Hematopoietic multipotent progenitor cell treated with erythropoietin and hydrocortisone succinate and interleukin-3 and kit ligand, for 8 days (in vitro differentiated cells): ENCODE measurements at places on chromosomes 7 and 10.
A peak's percentile ranks its signal among the peaks of the same experiment; 100 is the strongest.

- no peak for DNase-seq
These were observed 14.0 kb downstream of the SLC16A12 start for GRCh38 chr10:89521368-89521767.

- no peak for DNase-seq
These were observed 66.3 kb upstream of the ZRANB1 start for GRCh38 chr10:124875596-124875995.

- no peak for DNase-seq
These were observed 84.9 kb upstream of the GATA3 start for GRCh38 chr10:7969623-7970022.

DNA sequence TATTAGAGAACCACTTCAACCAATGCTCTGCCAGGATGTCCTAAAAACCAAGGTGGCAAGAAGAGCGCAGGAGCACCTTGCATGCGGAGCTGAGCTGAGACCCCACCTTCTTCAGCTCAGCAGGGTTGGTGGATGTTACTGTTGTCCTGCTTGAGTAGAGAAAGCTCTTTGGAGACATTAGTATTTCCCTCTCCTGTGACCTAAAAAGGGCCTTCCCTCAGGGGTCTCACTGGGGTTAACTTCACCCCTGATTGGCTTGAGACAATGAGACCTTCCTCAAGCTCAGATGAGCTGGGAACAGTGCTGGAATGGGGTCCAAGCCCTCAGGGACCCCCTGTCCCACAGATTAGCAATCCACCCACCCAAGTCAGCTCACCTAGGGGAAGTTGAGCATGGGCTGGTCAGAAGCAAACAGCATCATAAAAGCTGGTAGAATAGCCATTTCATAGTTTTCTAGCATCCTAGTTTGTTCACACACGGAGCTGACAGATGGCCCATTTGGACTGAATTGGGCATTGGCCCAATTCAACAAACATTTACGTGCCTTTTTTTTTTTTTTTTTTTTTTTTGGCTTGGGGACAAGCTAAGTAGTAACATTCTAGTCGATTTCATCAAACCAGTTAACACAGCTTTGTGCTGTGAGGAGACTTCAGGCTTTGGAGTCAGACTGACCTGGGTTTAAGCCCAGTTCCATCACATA is 100.6 kb upstream of the HABP2 start:
- DNase-seq: no peak

- DNase-seq: no peak
These were observed 437.5 kb upstream of the FOXK1 start for GRCh38 chr7:4244635-4245034.

DNA sequence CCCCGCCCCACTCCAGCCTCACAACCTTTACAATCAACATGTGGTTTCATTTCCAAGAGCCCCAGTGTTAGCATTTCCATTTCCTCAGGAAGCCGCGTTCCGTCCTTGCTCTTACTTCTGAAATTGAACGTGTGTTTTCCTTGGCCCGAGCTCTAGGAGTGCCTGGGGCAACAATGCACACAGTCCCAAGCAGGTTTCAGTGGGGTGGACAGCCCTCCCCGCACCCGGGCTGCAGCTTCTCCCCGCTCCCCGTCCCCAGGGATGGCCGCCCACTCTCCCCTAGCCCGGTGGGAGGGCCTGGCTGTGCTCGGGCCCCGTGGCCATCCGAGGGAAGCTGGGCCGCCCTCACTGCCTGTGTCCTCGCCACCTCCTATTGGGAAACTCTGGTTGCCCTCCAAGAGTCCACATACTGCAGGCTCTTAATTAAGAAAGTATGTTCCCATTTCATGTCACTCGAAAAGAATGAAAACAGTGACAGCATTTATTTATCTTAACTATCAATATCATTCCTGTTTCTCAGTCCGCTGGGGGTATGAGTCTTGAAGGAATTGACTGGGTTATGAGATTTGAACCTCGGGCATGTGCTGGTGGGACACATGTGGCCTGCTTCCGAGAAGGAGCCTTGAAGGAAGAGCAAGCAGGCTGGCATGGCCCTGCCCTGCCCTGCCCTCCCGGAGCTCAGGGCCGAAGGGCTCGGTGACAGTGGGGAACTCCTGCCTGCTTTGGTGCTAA is 163.8 kb downstream of the GRK5 start:
- no peak for DNase-seq

GRCh38 chr10:29174389-29174788 is 114.5 kb upstream of the LYZL1 start:
- peak; percentile 4 for DNase-seq

- DNase-seq: no peak
These were observed 237.3 kb upstream of the AGK start for GRCh38 chr7:141313896-141314295.

DNA sequence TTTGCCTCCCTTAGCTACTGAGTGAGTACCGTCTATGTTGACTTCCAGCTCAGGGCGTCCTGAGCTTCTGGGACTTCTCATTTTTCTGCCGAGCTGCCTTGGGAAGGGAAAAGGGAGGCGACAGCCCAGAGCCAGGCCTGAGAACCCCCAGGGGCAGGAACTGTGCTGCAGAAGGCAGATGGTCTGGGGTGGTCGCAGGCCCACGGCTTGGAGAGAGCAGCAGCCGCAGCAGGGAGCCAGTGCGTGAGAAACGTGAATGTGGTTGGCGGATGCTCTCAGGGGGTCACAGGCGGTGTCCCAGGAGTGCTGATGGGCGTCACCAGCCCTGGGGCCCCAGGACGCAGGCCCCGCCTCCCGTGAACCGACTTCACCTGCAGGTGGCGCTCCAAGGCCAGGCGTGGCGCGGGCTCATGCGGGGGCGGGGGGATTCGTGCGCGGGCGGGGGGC is 9.2 kb upstream of the PWWP2B start:
- peak; percentile 44 for DNase-seq

DNA sequence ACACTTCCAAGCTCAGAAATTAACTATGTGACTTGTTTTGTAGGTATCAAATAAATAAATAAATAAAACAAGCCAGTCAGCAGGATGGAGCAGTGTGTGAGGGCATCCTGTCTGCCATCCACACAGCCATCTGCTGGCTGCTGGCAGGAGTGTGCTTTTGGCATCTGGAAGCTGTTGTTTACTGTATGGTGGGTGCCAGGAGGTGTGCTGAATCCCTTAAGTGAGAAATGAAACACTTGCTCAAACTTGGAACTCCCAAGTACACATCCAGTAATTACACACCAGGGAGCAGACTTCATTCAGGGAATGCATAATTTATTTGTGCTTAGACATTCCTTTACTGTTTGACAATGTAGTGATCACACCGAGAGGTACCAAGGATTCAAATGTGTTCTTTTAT is 16.9 kb upstream of the TAX1BP1 start:
- DNase-seq: peak; percentile 20

GRCh38 chr10:47402641-47403301 is 18.7 kb upstream of the ZNF488 start:
- no peak for DNase-seq

DNA sequence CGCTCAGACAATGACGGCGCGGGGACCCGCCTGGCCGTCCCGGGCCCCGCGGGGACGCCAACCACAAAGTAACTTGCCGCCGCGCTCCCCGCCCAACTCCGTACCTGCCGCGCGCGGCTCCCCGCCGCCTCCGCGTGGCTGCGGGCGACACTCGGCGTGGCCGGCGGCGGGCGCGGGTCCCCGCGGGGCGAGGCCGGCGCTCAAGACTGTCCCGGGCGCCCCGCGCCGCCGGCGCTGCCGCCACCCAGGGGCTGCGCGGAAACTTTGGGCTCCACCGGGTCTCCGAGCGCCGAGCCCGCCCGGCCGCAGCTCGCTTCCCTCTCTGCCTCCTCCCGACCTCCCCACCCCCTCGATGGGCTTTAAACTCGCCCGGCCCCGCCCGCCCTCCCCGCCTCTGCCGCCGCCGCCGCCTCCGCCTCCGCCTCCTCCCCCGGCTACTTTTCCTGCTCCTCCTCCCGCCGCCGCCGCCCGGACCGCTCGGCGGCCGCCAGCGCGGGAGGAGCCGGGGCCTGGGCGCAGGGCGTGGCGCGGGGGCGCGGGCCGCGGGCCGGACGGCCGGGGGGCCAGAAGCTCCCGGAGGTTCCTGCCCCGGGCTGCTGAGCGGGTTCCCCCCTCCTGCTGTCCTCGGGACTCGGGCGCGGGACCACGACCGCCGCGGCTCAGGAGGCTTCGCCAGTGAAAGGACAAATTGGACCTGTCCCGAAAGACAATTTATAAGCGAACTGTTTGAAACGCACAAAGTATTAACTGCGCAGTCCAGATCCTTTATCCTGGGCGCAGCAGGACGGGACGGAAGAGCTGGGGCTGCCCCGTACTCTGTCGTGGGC is 10.6 kb upstream of the GRB10 start:
- peak; percentile 63 for DNase-seq

DNA sequence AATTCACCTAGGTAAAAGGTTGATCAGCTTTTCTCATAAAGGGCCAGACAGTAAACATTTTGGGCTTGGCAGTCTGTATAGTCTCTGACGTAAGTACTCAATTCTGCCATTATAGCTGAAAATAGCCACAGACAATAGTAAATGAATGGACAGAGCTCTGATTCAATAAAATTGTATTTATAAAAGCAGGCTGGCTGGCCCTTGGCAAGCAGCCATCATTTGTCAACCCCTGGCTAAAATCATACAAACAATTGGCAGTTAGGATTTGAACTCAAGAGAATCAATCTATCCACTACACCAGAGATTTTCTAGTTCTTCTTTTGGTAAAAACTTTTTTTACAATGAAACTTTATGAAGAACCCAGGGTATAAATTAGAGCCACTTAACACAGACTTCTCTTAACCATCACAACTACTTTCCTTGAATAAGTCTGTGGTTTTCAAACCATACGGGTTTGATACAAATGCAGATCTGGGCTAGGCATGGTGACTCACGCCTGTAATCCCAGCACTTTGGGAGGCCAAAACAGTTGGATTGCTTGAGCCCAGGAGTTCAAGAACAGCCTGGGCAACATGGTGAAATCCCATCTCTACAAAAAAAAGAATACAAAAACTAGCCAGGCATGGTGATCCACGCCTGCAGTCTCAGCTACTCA is 124.5 kb downstream of the SLC16A9 start:
- DNase-seq: no peak

- no peak for DNase-seq
These were observed 196.6 kb upstream of the GALNT17 start for GRCh38 chr7:70935311-70935710.

DNA sequence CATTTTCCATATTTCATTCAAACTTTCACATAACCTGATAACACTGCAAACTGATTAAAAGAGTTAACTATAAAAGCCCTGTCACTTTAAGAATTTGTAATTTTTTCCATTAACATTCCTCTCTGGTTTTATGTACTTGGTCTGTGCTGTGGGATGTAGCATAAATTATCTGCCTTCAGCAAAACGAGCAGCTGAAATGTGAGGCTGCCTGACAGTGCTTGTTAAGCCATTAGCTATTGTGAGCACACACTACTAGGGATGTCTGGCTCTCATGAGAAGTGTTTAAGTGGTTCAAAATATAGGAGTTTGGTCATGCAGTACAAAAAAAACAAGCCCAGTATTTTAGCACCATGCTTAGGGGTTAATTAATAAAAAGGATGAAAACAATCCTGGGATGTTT is 63.0 kb downstream of the HOXA1 start:
- DNase-seq: no peak

DNA sequence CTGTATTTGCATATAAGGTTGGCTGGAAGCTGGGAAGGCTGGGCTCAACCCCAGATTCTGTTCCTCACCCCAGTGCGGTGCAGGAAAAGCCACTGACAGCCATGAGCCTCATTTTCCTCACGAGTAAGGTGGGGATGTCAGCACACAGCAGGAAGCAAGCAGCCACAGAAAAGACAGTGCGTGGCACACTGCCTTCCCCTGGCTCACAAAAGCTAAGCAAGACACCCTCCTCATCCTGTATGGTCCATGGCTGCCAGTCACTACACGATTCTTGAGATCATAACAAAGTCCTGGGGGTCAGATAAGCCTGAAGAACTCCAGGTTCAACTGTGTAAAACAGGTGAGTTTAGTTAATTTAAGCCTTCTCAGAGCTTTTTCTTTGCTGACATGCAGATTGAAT is 28.9 kb upstream of the DDC start:
- no peak for DNase-seq

- peak; percentile 91 for DNase-seq
These were observed at the start of gene DNAAF5 for GRCh38 chr7:726084-726853. Gene DNAAF5, plus strand, starts transcription at chr7:726699. Its CDS starts 22 bp downstream, at chr7:726721.

DNA sequence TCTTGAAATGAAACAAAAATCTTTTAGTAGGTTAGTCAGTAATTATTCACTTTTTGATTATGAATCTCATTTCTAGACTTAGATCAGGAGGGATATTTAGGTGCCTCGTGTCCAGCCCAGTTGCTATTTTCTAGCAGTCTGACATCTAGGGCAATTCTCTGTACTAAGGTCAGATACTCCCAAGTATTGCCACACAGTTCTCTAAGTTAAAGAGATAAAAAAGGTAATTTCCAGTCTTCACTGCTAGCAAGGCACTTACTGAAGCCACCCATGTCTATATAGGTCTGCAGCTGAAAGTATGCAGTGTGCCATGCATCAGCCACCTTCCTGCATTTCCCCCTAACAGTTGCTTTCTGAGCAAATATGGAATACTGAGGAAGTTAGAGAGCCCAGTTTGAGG is 83.4 kb downstream of the PON1 start:
- no peak for DNase-seq

- DNase-seq: no peak
These were observed 22.1 kb upstream of the SLIT1 start for GRCh38 chr10:97207756-97208346.

GRCh38 chr10:84179059-84179710 is 5.6 kb downstream of the GPR15LG start:
- DNase-seq: no peak

- no peak for DNase-seq
These were observed 42.8 kb downstream of the PDGFA start for GRCh38 chr7:476736-477360.

- no peak for DNase-seq
These were observed 30.9 kb upstream of the MAT1A start for GRCh38 chr10:80320377-80320776.

DNA sequence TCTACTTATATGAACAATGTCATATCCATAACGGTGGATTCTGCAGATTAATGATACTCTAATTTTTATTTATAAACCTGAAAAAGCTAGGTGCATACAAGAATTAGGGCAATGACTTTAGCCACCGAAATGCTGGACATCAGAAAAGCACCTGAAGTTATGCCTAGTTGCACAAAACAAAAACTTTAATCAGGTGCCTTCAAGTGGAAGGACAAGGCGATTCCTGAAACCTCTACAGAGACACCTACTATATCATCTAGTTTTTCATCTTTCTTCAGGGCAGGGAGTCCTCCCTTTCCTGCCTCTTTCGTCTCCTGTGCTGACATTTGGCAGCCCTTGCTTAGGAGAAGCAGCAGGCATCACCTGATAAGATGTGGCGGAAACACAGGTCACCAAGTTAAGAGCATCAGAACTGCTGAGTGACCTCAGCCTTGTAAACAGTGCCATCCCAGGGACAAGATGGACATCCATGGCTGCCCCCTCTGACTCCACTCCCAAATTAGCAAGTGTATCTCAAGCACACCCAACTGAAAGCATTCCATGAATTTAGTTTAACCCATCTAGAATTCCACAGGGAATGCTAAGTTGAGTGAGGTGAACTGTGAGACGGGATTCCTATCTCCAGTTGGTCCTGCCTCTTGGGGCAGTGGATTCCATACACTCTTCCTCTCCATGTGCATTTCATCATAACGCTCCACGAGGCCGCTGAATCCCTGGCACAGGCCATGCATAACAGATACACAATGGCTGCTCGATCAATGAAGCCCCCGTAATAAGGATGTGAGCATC is 5.8 kb downstream of the ITPRIP start:
- DNase-seq: peak; percentile 64
